ENCODE measurements at places on chromosomes 6 and 20.

DNA sequence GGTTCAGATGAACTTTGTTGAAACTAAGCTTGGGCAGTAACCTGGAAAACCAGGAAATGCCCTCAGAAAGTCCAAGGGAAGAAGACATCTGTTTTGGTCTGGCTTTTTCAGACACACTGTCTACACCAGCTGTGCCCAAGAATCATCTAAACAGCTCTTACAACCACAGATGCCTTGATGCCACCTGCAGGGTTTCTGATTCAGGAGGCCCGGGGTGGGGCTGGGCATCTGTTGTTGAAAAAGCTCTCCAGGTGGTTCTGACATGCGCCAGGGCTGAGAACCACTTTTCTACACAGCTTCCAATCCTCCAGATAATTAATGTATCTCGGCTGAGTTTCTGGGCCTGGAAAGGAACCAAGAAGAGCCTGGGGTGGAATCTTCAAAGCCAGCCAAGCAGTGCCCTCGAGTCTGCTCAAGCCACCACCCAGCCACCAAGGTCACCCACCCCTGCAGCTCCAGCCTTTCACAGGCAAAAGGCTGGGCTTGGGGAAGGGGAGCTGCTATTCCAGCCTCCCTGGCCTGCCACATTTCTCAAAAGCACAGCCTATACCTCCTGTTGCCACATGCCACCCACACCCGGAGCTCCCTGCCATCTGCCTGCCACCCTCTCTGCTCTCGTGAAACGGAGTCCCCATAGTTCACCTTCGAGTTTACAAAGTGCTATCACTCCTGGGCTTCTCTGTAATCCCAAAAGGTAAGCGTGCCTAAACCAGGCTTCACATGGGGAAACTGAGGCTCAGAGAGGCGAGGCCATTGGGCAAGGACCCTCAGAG is 9.4 kb downstream of the MDGA1 start:
- no peak for DNase-seq

DNA sequence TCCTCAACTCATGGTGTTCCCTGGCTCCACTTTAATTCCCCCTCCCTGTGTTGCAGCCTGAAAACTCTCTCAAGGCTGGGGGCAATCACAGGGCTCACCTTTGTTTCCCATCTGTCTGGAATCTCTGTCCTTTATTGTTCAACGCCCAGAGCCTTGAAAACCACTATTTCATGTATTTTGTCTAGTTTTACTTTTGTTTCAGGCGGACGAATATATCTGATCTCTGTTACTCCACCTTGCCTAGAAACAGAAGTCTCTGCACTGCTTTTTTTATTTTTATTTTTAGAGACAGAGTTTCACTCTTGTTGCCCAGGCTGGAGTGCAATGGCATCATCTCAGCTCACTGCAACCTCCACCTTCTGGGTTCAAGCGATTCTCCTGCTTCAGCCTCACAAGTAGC is 27.6 kb downstream of the PLAGL2 start:
- DNase-seq, result no peak

DNA sequence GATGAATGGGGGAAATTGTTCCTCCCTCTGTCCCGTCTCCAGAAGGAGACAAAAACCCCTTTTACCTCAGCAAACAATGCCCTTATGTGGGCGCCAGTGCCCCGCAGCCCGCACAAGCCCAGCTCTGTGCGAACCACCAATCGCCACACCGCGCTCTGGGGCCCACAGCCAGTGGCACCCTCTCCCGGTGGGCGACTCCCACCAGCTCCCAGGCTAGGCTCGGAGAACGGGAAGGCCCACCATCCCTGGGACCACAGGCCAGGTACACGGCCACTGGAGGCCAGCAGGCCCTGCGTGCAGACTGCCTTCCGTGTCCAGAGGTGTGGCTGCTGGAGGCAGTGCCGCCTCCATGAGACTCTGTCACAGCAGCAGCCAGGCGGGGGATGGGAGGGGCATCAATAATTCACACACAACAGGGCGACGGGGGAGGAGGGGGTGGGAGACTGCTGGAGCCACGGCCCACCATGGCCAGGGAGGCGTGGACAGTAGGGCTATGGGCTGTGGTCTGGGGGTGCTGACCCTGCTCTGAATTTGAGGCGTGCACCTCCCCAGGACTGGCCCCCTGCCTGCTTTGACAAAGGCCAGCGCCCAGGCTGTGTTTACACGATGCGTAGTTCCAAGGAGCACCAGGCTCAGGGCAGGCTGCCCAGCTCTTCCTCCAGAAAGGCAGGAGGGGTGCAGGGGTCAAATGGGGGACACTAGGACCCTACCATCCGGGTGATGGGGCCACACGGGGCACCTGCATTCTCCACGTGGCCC is 105.7 kb downstream of the ASXL1 start:
- DNase-seq, result no peak

- DNase-seq, result no peak
Observed at GRCh38 chr6:27049863-27050781, 197.4 kb upstream of the PRSS16 start.

DNA sequence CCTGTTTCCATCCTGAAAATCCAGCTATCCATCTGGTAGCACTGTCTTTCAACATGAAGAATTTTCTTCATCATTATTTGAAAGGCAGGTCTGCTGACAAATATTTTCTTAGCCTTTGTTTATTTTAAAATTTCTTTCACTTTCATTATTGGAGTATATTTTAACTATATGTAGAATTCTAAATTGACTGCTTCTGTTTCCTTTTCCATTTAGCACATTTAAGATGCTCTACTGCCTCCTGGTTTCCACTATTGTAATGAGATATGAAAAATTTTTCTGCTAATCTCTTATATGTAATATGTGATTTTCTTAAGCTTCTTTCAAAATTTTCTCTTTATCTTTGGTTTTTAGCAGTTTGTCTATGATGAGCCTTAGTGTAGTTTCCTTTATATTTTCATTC is 97.3 kb downstream of the TBC1D32 start:
- DNase-seq, result no peak

GRCh38 chr6:155638200-155638599 is 182.6 kb upstream of the NOX3 start:
- no peak for DNase-seq

DNA sequence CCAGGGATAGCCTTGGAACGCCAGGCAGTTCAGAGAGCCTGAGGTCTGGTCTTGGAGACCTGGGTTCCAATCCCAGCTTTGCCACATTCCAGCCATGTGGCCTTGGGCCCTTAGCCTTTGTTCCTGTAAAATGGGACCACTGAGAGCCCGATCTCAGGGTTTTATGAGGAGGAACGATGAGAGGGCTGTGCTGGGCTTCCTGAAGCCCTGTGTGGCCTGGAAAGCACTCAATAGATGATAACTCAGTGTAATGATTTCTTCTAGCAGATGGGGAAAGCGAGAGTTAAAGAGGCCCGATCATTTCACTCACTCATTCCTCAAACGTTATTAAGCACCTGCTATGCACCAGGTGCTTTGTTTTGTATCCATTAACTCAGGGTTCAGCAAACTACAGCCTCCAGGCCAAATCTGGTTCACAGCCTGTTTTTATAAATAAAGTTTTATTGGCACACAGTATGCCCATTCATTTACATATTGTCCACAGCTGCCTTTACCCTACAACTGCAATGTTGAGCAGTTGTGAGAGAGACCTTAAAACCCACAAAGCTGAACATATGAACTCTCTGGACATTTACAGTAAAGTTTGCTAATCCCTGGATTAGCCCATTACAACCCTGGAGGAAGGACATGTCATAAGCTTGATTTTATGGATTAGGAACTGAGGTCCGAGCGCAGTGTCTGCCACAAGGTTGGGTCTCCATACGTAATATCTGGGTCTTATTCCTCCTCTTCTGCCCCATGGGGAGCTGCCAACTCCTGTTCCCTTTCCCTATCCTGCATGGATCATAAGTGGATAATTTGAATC is 90.4 kb downstream of the CEBPB start:
- DNase-seq, result no peak

GRCh38 chr6:123610779-123611178 is 26.0 kb downstream of the TRDN start:
- no peak for DNase-seq

DNA sequence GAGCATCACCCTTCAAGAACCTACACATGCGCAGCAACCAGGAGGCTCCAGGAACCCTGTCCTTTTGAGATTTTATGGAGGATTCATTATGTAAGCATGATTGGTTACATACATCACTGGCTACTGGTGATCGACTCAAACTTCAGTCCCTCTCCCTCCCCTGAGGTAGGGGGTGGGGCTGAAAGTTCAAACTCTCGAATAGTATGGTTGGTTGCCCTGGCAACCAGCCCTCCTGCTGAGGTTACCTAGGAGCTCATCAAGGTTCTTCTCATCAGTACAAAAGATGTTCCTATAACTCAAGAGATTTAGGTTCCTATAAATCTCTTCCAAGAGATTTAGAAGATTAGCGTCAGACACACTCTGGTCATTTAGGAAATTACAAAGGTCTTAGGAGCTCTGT is 21.9 kb upstream of the ZSCAN9 start:
- no peak for DNase-seq

GRCh38 chr6:159282421-159282820 is 113.2 kb downstream of the FNDC1 start:
- no peak for DNase-seq

DNA sequence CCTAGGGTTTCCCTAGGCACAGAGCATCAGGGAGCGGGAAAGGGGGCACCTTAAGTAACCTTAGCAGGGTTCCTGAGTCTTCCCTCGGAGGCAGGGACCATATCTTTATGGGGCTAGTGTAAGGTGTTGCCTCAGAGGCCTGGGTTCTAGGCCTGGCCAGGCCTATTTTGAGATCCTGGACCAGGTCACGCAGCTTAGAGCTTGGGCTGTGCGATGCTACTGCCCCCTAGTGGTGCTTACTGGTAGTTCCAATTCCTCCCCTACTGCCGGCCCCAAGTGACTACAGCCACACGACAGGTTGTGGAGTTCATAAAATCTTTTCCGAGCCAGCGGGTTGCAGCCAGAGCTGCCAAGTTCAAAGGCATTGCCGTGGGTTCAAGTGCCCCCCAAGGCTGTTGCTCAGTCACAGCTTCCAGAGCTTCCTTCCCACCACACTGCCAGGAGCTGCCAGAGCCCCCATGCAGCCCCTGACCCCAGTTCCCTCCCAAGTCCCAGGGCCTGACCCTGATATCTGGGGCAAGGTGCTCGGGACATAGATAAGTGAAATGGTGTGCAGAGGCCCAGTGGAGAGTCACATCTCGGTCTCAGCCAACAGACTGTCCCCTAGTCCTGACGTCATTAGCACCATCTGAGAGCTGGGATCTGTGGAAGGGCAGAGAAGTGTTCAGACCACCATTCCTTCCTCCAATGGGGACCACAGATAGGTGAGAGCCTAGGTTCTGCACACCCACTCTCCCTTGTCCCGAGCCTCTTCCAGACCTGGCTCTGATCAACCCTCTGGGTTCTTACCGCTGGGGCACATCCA is 3.3 kb downstream of the LRRC73 start:
- peak; percentile 90 for DNase-seq

DNA sequence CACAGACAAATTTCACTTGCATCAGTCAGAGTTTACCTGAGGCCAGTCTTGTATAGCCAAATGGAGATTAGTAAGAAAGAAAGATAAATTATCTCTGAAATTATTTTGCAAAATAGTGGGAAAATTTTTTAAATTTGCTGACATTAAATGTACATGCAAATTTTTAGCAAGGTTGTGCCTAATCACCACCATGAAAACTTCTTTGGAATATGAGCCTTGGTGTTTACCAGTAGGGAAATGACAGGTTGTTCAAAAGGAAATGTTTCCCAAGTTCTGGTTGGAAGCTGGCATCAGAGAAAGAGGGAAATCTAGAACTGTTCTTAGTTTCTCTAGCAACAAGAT is 34.4 kb upstream of the LOC128125822 start:
- no peak for DNase-seq

- DNase-seq, result no peak
Observed at GRCh38 chr6:15287670-15288375, 42.0 kb downstream of the JARID2 start.

DNA sequence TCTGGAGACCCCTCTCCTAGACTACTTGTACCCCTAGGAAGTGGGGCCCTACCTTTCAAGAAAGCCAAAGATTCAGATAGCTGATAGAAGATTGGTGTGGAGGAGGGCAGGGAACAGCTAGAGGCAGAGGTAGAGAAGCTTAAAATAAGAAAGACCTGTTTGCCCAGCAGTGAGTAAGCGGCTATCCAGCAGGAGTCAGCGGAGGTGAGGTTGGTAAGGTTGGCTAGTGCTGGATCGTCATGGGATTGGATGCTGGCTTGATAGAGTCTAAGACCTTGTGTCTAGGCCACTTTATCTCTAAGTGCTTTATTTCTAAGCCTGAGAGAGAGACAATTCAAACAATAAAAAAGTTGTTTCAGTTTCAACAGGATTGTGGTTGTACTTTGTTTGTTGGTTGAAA is 19.1 kb downstream of the ANKS1A start:
- no peak for DNase-seq

DNA sequence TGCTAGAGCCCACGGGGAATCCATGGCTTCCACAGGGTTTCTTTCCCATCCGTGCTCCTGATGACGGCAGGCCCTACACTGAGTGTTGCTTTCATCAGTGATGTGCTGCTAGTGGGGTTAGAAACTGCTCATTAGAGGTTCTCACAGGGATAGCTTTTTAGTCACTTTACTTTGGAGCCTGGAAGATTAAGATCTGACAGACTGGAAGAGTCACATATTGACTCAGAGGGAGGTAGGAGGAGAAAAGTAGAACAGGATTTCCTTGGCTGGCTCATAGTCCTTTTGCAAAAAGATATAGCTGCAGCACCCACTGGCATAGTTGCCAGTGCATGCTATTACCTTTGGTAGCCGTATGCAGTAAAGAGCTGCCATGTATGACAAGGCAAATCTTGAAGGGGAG is 890.3 kb downstream of the C6orf118 start:
- DNase-seq, result no peak

DNA sequence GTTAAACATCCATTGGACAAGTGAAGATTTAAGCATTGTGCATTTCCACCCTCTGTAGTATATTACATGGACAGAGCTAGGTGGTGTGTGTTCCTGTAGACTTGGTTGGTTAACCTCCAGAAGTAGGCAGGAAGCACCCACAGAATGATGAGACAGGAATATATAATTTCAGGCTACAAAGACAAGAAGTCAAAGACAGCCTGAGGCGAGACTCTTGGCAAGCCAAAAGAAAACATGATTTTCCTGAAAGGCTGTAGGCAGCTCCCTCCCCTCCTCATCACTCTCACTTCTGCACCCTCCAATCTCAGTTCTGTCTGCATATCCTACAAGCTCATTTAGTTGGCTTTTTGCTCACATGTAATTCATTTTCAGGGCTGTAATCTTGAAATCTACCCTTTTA is 110.0 kb upstream of the SLC35B3 start:
- DNase-seq, result no peak

- no peak for DNase-seq
Observed at GRCh38 chr20:34190262-34190661, 51.0 kb upstream of the ASIP start.

DNA sequence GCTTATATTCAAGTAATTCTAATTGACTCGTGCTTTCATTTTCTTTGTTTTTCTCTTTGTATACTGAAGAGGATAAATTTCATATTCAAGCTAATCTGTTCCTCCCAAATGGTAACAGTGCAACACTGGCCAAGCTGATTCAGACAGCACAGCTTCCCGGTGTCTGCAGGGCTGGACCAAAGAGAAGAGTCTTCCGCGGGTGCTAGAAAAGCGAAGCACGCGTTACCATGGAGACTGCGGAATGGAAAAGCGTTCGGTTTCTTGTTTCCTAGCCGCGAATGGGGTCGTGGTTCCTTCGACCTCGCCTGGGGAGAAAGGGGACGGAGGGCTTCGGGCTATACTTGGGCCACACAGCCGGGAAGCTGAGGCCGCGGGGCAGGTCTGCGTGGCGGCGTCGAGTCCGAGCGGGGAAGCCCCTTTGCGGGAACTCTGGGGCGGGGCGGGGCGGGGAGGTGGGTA is 6.2 kb upstream of the ZNF311 start:
- DNase-seq, result peak; percentile 29

GRCh38 chr6:106490974-106491373 is 130.5 kb downstream of the CRYBG1 start:
- no peak for DNase-seq
